BJ (cell line): ENCODE measurements at places on chromosomes 13 and 19. TPM values are rescaled to one million over a fixed set of nuclear protein-coding genes. Genes with fewer than 3 reads are reported as not detected.

CFAP97D2 gene
- not detected in 2 replicates for polyA plus RNA-seq

MBD3L3 gene
- not detected in 2 replicates for polyA plus RNA-seq

DCT gene
- 0.07 TPM in 1 of 2 replicates, not detected in the other for polyA plus RNA-seq

ZNF112 gene
- 1.9 and 4.0 TPM in 2 replicates for polyA plus RNA-seq

C3 gene
- polyA plus RNA-seq, result 10.0 and 14.7 TPM in 2 replicates

NALCN gene
- 2.9 and 3.7 TPM in 2 replicates for polyA plus RNA-seq

PABPC3 gene
- polyA plus RNA-seq, result 0.16 TPM in 1 of 2 replicates, not detected in the other

TBC1D17 gene
- 17.6 and 26.7 TPM in 2 replicates for polyA plus RNA-seq

ZNF582 gene
- polyA plus RNA-seq, result 2.4 and 3.5 TPM in 2 replicates

IFNL1 gene
- polyA plus RNA-seq, result not detected in 2 replicates

PLPPR3 gene
- polyA plus RNA-seq, result 0.56 and 1.1 TPM in 2 replicates

- DNase-seq, result no peak
Observed at GRCh38 chr19:50244695-50245094, 41.3 kb downstream of the MYH14 start.

GRCh38 chr13:33976965-33977364, 159.0 kb downstream of the RFC3 start:
- no peak for DNase-seq

DNA sequence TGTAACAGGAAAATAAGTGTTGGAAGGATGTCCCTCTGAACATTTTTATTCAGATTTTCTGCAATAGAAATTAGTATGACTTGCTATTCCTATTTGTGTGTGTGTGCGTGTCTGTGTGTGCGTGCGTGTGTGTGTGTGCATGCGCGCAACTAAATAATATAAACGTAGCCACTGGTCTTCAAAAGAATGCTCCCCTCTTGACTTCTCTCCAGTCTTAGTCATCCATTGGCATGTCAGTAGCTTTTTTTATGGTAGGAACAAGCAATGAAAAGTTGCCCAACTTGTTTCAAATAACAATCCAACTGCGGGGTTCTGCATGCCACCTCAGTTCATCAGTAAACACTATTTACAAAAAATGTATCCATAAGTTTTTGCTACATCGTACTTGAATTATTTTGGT, 249.6 kb downstream of the GPC6 start:
- DNase-seq, result no peak

DNA sequence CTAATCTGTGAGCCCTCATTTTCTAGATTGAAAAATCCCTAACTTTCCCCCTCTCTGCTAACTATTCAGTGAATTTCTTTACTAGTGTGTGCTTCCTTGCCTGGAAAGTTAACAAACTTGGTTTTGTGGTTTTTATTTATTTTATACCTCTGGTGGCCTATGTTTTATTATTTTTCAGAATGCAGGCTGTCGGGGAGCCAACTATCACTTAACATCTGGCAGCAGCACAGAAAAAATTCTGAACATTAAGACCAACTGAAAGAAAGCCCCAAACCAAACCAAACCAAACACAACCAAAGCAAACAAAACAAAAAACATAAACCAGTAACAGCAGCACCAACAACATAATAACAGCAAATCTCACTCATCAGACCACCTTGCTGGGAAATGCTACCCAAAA, 109.0 kb upstream of the KL start:
- DNase-seq, result no peak

- no peak for DNase-seq
Observed at GRCh38 chr19:5262721-5263120, 77.9 kb downstream of the PTPRS start.

DNA sequence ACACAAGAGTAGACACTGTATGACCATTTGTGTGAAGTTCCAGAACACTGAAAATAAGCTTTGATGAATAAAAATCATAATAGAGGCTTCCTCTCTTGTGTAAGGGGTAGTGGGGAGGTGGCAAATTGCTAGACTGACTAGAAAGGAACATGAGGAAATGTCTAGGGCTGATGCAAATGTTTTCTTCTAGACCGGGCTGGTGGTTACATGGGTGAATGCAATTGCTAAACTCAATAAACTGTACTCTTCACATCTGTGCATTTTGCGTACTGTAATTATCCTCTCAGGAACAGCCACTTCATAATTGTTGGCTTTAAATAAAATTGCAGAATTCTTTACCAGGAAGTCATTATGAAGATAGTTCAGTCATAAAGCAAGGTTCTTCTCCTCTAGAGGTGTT, 5.2 kb upstream of the KBTBD7 start:
- DNase-seq, result no peak

DNA sequence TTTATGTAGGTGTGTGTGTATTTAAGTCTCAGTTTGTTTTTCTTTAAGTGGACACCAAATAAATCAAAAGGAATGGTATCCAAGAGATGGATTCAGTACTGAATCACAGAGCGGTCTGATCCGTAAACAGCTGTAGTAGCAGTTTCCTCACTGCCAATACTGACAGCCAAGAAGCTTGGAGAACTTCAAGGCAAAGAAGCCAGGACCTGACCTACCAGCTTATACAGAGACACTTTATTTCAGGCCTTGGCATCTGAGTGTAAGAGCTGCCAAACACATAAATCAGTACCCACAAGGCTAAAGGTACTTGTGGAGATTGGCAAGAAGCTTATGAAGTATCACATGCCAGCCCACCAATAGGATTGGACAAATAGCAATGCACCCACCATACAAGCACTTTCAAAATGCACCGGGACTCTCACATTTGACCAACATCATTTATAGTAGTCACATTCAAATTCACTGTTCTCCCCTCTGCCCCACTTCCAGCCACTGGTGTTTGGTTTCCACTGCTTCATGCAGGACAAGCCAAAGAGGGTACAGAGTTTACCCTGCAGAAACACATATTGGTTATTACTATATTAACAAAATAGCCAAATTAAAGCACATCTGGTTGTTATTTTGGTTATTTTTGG, 357.9 kb downstream of the KLF12 start:
- DNase-seq, result no peak

GRCh38 chr13:97979051-97979450, 25.6 kb downstream of the IPO5 start:
- DNase-seq, result no peak

DNA sequence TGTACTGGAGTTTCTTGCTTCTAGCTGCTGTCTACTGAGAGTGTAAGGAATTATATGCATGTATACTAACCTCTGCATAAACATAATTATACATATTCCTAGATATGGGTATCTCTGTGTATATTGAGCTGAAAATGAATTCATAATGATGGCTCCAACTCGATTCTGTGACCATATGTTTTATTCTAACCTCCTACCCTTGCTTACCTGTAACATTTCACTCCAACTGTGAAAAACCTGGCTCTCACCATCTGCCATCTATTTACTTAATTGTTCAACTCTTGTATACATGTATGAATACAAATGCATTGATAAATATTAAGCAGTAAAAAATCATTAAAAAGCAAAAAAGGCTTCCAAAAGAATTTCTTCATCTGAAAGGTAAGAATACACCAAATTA, 1729.5 kb upstream of the SPRY2 start:
- no peak for DNase-seq

- DNase-seq, result no peak
Observed at GRCh38 chr13:38350114-38350617, 515 bp downstream of the UFM1 start.

DNA sequence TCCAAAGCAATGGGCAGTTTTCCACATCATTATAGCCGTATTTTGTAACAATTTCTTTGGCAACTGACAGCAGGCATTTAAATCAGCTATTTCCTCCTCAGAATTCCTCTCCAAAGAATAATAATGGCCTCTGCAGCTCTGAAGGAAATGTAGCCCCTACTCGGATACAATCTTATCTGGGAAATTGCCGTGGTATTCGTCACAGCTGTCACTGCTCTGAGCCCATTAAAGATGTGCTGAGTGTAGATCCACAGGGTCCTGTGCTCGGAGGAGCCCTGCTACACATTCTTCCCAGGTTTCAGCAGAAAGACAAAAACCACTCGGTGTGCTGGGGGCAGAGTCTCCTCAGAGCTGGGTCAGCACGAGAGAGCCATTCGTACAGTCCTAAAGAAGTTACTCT, 33.1 kb downstream of the MZT1 start:
- DNase-seq, result no peak

- no peak for DNase-seq
Observed at GRCh38 chr13:97266332-97266731, 44.2 kb downstream of the MBNL2 start.

DNA sequence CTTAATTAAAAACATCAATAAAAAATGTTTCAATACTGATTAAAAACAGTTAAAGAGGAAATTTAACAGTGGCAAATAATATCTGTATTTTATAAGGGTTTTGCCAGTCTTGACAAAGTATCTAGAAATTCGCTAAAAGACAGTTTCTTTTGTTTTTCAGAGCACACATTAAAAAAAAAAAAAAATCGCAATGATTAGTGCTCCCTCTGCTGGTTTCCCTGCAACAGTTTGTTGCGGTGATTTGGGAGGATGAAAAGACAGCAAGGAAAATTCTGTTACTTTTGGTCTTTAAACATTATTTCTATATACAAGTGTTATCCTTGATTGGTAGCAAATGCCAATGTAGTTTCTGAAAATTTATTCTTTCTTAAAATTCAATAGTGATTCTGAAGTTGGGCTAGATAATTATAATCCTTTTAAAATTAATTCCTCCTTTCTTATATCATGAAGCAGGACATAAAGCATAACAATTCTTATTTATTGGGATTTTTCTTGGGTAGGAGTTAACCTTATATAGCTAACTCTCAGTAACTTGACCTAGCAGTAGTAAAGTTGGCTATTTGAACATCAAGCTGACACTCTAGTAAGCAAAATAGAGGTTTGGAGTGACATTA, 23.1 kb upstream of the SPRY2 start:
- DNase-seq, result no peak

DNA sequence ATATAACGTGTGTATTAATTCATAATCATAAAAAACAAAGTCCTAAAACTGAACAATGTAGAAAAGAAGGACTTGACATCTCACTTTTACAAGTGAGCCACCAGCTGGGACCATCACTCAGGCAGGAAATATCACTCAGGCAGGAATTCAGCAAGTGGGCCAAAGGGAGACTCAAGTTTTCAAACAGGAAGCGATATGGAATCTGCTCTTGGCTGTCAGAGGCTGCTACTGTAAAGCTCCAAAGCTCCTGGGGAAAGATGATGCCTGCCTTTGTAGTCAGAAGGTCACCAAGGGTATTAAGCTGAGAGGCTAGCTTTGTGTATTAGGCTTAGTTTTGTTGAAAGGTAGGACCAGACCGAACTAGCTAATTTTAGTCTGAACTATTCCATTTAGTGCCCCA, 5.5 kb upstream of the AKAP11 start:
- DNase-seq, result no peak

DNA sequence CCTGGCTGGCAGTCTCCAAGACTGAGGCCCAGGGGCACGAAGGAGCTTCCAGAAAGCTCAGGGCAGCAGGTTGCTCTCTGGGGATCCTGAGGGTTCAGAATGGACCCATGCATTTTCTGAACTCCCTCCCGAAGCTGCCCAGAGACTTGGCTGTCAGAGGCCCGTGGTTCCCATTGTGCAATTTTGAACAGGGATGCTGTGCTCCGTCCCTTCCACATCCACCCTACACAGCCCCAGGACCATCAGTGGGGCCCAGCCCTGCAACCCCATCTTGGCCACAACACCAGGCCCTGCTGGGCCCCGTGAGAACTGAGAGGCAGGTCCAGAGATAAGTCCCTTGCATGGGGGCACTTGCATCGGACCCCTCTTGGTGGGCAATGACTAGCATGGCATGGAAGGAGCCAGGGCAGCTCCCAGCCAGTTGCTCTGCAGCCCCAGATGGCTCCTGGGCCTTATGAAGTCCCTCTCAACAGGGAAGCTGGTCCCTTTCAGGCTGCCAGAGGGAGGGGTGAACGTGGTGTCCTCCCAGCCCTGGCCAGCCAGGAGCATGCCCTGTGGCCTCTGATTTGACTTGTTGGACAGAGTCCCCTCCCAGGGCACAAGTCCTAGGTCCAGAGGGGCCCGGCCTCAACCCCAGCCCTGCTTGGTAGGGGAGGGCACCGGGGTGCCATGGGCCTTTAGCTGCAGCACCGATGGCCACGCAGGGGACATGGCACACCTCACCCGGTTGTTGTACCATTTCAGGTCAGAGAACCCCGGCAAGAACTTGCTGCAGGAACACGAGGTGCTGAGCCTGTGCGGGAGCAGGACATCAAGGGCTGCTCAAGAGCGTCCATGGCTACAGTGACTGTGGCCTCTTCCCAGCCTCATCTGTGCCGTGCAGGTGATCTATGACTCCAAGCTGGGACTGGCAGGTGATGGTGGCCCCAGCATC, 17.3 kb upstream of the ZNF14 start:
- DNase-seq, result no peak

DNA sequence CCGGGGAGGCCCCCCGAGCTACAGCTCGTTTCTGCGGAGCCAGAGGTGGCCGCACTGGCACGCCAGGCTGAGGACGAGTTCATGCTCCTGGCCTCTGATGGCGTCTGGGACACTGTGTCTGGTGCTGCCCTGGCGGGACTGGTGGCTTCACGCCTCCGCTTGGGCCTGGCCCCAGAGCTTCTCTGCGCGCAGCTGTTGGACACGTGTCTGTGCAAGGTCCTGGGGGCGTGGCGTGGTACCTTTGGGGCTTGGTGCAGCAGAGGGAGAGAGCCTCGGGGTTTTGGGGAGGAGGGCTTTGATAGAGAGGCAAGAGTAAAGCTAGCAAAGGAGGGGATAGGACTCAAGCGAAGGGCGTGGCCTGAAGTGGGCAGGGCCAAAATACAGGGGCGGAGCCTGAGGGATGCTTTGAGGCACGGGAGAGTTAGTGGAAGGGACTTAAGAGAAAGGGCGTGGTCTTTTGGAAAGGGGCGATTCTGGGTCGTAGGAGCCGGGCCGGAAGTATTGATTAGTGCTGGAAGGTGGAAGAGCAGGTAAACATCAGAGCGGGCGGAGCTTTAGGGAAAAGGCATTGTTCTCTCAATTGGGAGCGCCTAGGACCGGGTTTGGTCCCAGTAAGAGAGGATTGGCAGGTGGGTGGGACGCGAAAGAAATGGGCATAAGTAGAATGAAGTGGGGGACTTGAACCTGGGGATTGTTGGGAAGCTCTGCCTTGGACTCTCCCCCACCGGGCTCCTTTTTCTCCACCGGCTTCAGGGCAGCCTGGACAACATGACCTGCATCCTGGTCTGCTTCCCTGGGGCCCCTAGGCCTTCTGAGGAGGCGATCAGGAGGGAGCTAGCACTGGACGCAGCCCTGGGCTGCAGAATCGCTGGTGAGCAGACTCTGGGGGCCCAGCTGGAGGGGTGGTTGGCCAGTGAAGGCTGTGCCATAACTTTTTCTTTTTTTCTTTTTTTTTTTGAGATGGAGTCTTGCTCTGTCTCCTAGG, 1.2 kb downstream of the PPM1N start:
- no peak for DNase-seq

DNA sequence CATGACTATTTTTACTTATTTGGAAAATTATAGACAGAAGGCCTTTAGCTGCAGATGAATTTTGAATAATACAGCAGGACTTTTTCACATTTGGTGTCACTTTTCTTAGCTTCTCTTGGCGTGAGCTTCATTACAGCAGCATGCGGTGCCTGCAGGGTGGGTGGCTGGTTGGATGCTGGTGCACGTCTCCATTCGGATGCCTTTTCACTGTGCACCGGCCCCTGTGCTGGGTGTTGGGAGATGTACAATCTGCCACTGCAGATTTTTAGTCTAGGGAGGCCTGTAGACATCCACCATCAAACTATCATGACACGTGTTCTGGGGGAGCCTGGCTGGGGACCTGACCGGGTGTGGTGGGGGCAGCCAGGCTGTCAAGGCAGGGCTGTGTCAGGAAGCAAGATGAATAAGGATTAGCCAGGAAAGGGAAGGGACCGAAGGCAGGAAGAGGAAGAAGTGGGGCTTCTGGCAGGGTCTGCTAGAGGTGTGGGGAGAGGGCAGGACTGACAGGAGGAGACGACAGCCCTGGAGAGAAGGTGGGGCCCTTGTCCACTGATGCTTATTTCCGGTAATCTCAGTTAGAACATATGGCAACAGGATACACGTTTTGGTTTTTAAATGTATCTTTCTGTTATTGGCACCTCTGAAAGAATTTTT, 88.8 kb downstream of the ARHGEF7 start:
- no peak for DNase-seq
